ENCODE measurements at places on chromosomes 7 and 10. TPM values are rescaled to one million over a fixed set of nuclear protein-coding genes. Genes with fewer than 3 reads are reported as not detected.

- H3K27ac ChIP-seq, result no peak overlapping the region
- H3K4me3 ChIP-seq, result peak overlapping the region; percentile 15
- no peaks in the 10 kb centered on the region for H3K36me3 ChIP-seq
- DNase-seq, result no peak
- no peaks in the 10 kb centered on the region for H3K27me3 ChIP-seq
Observed at GRCh38 chr10:72611783-72612182, 14.1 kb downstream of the MICU1 start.

Gene OPN4
- total RNA-seq, result not detected

- DNase-seq, result no peak
- H3K4me1 ChIP-seq, result peaks cover 53% of the 10 kb centered on the region
- H3K27ac ChIP-seq, result no peak overlapping the region
- H3K36me3 ChIP-seq, result no peaks in the 10 kb centered on the region
Observed at GRCh38 chr10:7409045-7409731, 1.6 kb downstream of the SFMBT2 start.

GRCh38 chr10:120365872-120366271 lies 91.2 kb upstream of the PLPP4 start:
- H3K27ac ChIP-seq, result no peak overlapping the region
- no peak for DNase-seq
- no peaks in the 10 kb centered on the region for H3K4me1 ChIP-seq
- H3K36me3 ChIP-seq, result no peaks in the 10 kb centered on the region

GRCh38 chr7:1526271-1526754 lies 4.2 kb upstream of the MAFK start:
- DNase-seq, result no peak
- no peak overlapping the region for H3K4me3 ChIP-seq
- no peak overlapping the region for H3K27ac ChIP-seq

DNA sequence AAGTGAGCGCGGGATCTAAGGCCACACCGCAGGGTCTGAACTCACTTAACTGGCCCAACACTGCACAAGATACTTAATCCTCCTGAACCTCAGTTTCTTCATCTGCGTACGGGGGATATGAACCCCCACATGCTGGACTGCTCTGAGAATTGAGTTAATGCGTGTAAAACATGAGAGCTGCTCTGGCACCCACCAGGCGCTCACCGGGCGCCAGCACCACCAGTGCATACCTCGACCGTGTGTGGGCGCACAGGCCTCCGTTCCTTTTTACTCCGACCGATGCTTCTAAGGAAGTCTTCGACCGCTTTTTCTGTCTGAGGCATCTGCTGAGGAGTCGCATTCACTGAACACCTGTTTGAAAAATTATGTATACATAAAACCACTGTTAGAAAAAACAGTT lies 27.2 kb downstream of the PITRM1 start:
- no peak overlapping the region for H3K27ac ChIP-seq
- no peak for DNase-seq
- no peak overlapping the region for H3K4me3 ChIP-seq
- no peaks in the 10 kb centered on the region for H3K27me3 ChIP-seq
- peaks cover 5% of the 10 kb centered on the region for H3K4me1 ChIP-seq
- peaks cover 100% of the 10 kb centered on the region for H3K36me3 ChIP-seq

GRCh38 chr7:128915271-128915819 lies 4.8 kb upstream of the KCP start:
- H3K27ac ChIP-seq, result no peak overlapping the region
- peak overlapping the region; percentile 36 for H3K4me3 ChIP-seq
- H3K4me1 ChIP-seq, result peaks cover 19% of the 10 kb centered on the region
- DNase-seq, result peak; percentile 49

Gene STEAP4
- total RNA-seq, result 19.3 TPM
